ENCODE measurements at places on chromosomes 6 and 20.

DNA sequence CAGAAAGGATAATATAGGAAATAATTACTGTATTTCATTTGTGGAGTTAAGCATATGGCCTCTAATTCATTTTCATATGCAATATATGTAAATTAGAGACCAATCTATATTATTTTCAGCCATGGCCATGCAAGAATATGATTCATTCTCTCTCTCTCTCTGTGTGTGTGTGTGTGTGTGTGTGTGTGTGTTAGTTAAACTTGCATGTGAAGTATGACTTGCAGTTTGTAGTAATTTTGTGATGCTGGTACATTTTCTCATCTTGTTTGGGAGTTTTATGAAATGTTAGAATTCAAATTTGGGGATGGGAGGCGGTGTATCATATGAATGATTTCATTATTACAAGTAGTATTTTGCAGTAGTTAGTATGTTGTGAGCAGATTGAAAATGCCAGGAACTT, 74.8 kb downstream of the JARID2 start:
- DNase-seq, result no peak

GRCh38 chr6:133504158-133504557, 263.0 kb downstream of the EYA4 start:
- no peak for DNase-seq

DNA sequence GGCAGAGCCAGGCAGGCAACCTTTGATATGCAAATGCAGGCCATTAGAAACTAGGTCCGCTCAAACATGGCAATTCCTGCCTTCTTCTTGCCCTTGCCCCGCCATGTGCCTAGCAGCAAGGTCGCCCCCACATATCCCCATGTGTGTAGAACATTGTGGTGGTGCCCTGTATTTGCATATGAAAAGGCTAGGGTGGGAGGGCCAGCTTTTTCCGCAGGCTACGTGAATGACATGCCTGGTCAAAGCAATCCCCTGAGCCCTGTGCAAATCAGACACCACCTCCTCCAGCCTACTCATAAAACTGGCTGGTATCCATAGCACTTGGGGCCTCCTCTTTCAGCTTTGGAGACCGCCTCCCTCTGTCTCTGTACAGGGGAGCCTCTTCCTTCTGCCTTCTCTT, 31.6 kb downstream of the GSTA2 start:
- no peak for DNase-seq

GRCh38 chr6:12950976-12951375, 234.4 kb downstream of the PHACTR1 start:
- DNase-seq, result no peak

All from epithelial cell of prostate (primary cell).